ENCODE measurements at places on chromosomes 3 and 15.

DNA sequence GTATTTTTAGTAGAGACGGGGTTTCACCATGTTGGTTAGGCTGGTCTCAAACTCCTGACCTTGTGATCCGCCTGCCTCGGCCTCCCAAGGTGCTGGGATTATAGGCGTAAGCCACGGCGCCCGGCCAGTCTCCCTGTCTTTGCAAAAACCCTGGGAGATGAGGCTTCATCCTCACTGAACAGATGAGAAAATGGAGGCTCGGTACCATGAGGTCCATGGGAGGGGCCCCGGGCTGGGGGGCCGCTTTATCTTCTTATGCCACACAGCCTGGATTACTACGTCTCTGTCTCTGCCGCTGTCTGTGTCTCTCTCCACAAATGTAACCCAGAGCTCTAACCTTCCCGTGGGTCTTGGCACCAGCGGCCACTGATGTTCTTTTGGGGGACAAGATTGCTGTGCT lies 39.1 kb downstream of the ABTB1 start:
- no peak for DNase-seq

DNA sequence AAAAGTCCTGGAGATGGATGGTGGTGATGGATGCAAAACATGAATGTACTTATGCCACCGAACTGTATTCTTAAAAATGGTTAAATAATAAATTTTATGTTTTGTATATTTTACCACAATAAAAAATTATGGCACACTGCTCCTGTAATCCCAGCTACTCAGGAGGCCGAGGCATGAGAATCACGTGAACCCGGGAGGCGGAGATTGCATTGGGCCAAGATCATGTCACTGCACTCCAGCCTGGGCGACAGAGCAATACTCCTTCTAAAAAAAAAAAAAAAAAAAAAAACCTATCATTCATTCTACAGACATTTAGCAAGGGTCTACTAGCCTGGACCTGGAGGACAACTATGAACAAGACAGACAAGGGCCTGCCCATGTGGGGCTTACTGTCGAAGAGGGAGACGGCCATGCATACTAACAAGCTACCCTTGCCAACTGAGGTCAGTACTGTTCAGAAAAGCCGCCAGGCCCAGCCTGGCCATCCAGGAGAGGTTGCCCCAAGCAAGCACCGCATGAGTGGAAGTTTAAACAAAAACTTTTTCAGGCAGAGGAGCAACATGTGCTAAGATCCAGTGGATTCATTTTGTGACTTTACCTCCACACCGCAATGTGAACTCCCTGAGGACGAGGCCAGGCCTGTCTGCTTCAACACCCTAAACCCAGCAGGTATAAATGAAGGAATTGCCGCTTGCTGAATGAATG lies 2.8 kb upstream of the NEK4 start:
- DNase-seq: no peak

DNA sequence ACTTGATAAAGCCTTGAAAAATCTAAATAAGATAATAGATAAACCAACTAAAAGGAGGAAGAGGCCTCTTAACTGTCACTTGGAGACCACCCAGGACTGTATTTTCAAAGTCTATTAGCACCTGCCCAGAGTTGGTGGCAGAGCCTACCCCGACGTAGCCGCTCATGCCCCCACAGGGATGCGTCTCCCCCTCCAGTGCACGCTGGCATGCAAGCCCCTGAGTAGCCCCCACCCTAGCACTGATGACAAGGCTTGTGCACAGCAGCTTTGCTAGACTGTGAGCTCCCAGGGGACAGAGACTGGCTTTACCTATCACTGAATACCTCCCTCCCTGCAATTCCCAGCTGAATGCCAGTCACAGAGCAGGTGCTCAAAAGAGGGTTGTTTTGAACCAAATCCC lies 54.1 kb upstream of the HES1 start:
- DNase-seq: no peak

DNA sequence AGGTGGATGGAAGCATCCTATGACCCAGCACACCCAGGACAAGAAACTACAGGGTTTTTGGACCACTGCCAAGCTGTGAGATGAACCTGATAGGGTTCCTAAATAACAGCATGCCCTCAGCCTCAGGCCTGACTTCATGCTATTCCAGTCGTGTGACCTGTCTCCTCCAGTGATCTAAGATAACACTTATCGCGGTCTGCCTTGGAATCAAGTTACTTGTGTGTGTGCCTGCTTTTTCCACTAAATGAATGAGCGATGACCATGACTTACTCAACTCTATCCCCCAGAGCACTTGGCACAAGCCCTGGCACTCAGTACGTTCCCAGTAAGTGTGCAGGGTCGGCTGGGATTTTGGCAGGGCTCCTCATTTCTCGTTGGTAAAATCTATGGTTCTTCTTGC lies 172.7 kb upstream of the TP63 start:
- DNase-seq: no peak

- DNase-seq: peak; percentile 30
These were observed at the start of gene ARPIN for GRCh38 chr15:89912674-89913396. TSS of gene ARPIN (minus strand) at chr15:89912952. CDS start at chr15:89912835, 117 bp downstream.

Measured in astrocyte of the spinal cord (primary cell).